ENCODE measurements at places on chromosomes 1 and 21. TPM values are rescaled to one million over a fixed set of nuclear protein-coding genes. Genes with fewer than 3 reads are reported as not detected.

DNA sequence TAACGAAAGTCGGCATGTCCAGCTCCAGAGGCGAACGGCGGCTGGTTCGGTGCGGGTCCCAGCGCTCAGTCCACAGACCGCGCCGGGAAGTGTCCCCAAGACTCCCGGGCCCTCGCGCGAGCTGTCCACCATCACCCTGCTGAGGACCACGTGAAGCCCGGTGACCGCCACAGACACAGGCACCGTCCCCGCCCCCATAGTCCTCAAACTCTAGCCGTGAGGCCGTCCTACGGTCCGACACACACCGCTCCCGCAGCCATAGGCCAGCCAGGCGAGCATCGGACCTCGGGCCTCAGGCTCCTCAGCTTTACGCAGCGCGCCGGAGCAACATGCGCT, 535 bp downstream of the SETD4 start:
- no peaks in the 10 kb centered on the region for H3K27me3 ChIP-seq
- peak overlapping the region; percentile 82 for H3K4me3 ChIP-seq
- peaks cover 33% of the 10 kb centered on the region for H3K36me3 ChIP-seq
- peaks cover 20% of the 10 kb centered on the region for H3K4me1 ChIP-seq

- DNase-seq: no peak
- no peaks in the 10 kb centered on the region for H3K36me3 ChIP-seq
- H3K4me3 ChIP-seq: no peak overlapping the region
- no peak overlapping the region for H3K27ac ChIP-seq
Observed at GRCh38 chr1:203103829-203104495, 18.1 kb upstream of the MYOG start.

The CRYAA gene
- total RNA-seq: not detected

DNA sequence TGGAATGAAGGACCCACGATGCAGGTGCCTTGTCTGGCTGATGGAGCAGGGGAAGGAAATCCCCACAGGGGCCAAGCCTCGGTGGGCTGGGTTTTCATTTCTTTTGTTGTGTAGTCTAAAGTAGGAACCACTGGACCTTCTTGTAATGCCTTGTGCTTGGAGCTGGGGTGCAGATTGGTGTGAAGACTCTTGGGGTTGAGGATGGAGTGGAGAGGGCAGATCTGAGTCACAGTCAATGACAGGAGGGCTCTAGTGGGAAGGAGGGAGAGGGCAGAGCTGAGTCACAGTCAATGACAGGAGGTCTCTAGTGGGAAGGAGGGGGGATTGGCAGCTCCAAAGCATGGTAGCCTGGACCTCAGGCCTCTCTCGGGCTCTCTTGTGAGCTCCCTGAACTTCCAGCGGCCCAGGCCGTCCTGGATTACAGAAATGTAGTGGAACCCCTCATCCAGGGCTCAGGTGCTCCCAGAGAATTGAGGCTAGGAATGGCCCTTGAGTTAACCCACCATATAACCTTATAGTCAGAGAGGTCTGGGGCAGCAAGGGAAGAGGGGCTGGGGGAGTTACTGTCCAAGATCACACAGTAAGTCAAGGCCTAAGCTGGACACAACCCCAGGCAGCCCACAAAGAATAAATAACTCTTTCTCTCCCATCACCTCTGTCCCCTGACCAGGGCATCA, 313.8 kb downstream of the MATN1 start:
- no peak overlapping the region for H3K27ac ChIP-seq
- H3K4me1 ChIP-seq: no peaks in the 10 kb centered on the region
- no peaks in the 10 kb centered on the region for H3K36me3 ChIP-seq
- no peak overlapping the region for H3K4me3 ChIP-seq
- peaks cover 12% of the 10 kb centered on the region for H3K27me3 ChIP-seq
- DNase-seq: no peak

GRCh38 chr1:185645686-185646085, 88.5 kb upstream of the HMCN1 start:
- no peaks in the 10 kb centered on the region for H3K27me3 ChIP-seq
- H3K36me3 ChIP-seq: peaks cover 2% of the 10 kb centered on the region
- H3K4me3 ChIP-seq: no peak overlapping the region

GRCh38 chr1:74812180-74812541, 79.2 kb downstream of the TYW3 start:
- no peak overlapping the region for H3K27ac ChIP-seq
- no peak for DNase-seq
- H3K4me1 ChIP-seq: no peaks in the 10 kb centered on the region
- no peak overlapping the region for H3K4me3 ChIP-seq
- no peaks in the 10 kb centered on the region for H3K27me3 ChIP-seq
- H3K36me3 ChIP-seq: no peaks in the 10 kb centered on the region

- no peaks in the 10 kb centered on the region for H3K27me3 ChIP-seq
- peaks cover 4% of the 10 kb centered on the region for H3K4me1 ChIP-seq
- H3K36me3 ChIP-seq: no peaks in the 10 kb centered on the region
- no peak overlapping the region for H3K4me3 ChIP-seq
Observed at GRCh38 chr1:171644805-171645483, 7.5 kb downstream of the MYOC start.

GRCh38 chr1:153357076-153357852, 390 bp upstream of the S100A9 start:
- H3K27me3 ChIP-seq: no peaks in the 10 kb centered on the region
- peaks cover 13% of the 10 kb centered on the region for H3K4me1 ChIP-seq
- H3K27ac ChIP-seq: no peak overlapping the region
- H3K4me3 ChIP-seq: no peak overlapping the region

The OLIG2 gene
- total RNA-seq: not detected

- peaks cover 3% of the 10 kb centered on the region for H3K27me3 ChIP-seq
- no peaks in the 10 kb centered on the region for H3K4me1 ChIP-seq
- H3K36me3 ChIP-seq: no peaks in the 10 kb centered on the region
- H3K27ac ChIP-seq: no peak overlapping the region
- H3K4me3 ChIP-seq: no peak overlapping the region
- DNase-seq: no peak
Observed at GRCh38 chr21:37593015-37593414, 226.4 kb downstream of the DYRK1A start.

The DLGAP3 gene
- 0.82 TPM for total RNA-seq

GRCh38 chr21:41418393-41418792, 7.6 kb upstream of the MX1 start:
- H3K27me3 ChIP-seq: no peaks in the 10 kb centered on the region
- no peak for DNase-seq

GRCh38 chr1:109770331-109771095, 6.8 kb upstream of the EPS8L3 start:
- H3K4me1 ChIP-seq: no peaks in the 10 kb centered on the region
- H3K27me3 ChIP-seq: no peaks in the 10 kb centered on the region
- DNase-seq: no peak

The NHLH1 gene
- 0.22 TPM for total RNA-seq

The PKP1 gene
- not detected for total RNA-seq

DNA sequence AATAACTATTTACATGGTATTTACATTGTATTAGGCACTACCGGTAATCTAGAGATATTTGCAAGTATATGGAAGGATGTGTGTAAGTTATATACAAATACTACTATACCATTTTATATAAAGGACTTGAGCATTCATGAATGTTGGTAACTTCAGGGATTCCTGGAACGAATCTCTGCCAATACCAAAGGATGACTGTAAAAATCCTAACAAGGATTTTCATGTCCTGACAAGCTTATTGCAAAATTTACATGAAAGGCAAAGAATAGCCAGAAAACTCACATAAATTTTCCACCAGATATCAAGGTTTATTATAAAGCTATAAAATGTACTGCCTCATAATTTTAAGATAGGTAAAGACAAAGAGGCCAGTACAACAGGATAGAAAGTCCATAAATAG, 325.2 kb upstream of the NRIP1 start:
- DNase-seq: no peak
- H3K36me3 ChIP-seq: no peaks in the 10 kb centered on the region
- H3K4me1 ChIP-seq: no peaks in the 10 kb centered on the region
- H3K27me3 ChIP-seq: no peaks in the 10 kb centered on the region

GRCh38 chr1:75745276-75745675, 20.8 kb downstream of the ACADM start:
- H3K27ac ChIP-seq: no peak overlapping the region
- no peaks in the 10 kb centered on the region for H3K4me1 ChIP-seq
- no peaks in the 10 kb centered on the region for H3K27me3 ChIP-seq

The PCAT6 gene
- 0.76 TPM for total RNA-seq

DNA sequence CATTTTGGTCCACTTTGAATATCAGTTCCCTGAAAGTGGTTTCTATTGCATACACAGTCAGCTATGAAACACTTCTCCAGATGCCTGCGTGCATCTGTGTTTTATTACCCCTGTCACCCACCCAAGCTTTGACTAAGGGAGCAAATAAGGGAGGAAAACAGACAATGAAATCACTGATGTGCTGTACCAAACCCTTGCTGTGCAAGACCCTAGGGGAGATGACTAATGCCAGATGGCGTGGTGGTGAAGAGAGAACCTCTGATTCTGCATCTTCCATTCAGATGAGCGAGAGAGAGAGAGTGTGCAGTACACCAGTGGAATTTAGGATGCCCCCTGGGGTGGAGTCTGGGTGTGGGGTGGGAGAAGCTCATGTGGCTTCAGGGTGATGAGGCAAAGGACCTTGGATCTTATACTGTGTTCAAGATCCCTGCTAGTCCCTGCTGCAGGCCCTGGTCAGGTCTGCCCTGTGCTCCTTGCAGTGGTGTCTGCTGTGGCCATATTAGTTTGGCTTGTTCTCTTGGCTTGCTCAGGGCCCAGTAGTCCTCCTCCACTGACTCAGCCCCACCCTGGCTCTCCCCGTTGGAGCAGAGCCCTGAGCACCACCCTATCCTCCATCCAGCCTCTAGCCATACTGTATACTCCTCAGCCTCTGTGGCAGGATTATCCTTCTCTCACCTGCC, 18.5 kb downstream of the CLCA1 start:
- H3K4me3 ChIP-seq: no peak overlapping the region
- H3K36me3 ChIP-seq: no peaks in the 10 kb centered on the region
- no peak overlapping the region for H3K27ac ChIP-seq
- DNase-seq: no peak
- H3K27me3 ChIP-seq: no peaks in the 10 kb centered on the region

The FAM72D gene
- 16.7 TPM for total RNA-seq

The LMX1A gene
- total RNA-seq: not detected

The CAPN9 gene
- not detected for total RNA-seq

The FTCD gene
- total RNA-seq: not detected

The LIN28A gene
- not detected for total RNA-seq

The ENAH gene
- total RNA-seq: 0.95 TPM

The OR2L13 gene
- not detected for total RNA-seq

- DNase-seq: no peak
- H3K27ac ChIP-seq: no peak overlapping the region
- no peaks in the 10 kb centered on the region for H3K4me1 ChIP-seq
- no peaks in the 10 kb centered on the region for H3K36me3 ChIP-seq
Observed at GRCh38 chr1:158454537-158454936, 7.1 kb upstream of the OR10K1 start.

The PTPN14 gene
- 1.0 TPM for total RNA-seq

DNA sequence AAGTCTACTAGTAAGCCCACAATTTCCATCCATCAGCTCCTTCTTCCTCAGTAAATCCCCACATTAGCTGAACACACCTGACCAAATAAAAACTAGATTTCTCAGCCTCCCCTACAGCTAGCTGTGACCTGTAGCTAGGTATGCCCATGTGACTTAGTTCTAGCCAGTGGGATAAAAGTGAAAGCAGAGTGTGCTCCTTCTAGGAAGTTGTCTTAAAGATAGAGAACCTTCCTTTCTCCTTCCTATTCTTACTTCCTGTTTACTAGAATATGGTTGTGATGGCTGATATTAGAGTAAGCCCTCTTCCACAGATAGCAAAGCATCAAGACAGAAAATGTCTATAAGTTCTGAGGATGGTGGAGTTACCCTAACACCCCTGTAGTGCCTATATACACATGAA, 67.0 kb downstream of the PIK3R3 start:
- H3K27me3 ChIP-seq: no peaks in the 10 kb centered on the region
- peaks cover 16% of the 10 kb centered on the region for H3K4me1 ChIP-seq

DNA sequence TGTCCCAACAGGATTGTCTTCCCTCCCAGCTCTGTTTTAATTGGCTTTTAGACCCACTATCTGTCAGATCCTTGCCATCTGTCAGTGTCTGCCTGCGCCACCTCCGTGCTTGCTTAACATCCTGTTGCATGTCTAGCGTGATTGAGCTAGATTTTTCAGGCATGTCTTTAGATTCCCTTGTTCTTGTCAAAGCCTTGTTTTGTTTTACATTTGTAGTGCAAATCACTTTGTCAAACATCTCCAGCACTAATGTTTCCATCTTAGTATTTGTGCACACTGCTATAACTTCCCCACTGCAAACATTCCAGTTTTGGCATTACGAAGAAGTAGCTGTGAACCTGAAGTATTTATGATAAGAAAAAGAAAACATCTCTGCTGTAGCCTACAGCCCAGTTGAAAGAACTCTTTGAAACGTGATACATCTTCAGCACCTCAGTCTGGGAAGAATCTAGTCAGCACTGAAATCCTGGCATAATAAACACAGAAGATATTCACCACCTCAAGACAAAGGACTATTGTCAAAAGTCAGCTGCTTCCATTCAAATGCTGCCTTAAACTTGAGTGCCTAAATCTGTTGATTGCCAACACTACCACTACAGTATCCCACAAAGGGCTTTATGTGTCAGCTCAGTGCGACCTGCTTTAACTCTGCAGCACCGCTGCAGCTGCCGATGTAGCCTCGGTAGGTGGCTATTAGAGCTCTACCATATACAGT, 105.0 kb downstream of the FNBP1L start:
- no peak for DNase-seq
- peaks cover 4% of the 10 kb centered on the region for H3K27me3 ChIP-seq
- peaks cover 7% of the 10 kb centered on the region for H3K4me1 ChIP-seq
- no peaks in the 10 kb centered on the region for H3K36me3 ChIP-seq
- H3K4me3 ChIP-seq: no peak overlapping the region

The PLPPR5 gene
- total RNA-seq: not detected

GRCh38 chr1:5427026-5427613, 565.1 kb downstream of the NPHP4 start:
- H3K4me3 ChIP-seq: no peak overlapping the region
- H3K27ac ChIP-seq: no peak overlapping the region
- peaks cover 20% of the 10 kb centered on the region for H3K4me1 ChIP-seq
- no peak for DNase-seq
- no peaks in the 10 kb centered on the region for H3K36me3 ChIP-seq

DNA sequence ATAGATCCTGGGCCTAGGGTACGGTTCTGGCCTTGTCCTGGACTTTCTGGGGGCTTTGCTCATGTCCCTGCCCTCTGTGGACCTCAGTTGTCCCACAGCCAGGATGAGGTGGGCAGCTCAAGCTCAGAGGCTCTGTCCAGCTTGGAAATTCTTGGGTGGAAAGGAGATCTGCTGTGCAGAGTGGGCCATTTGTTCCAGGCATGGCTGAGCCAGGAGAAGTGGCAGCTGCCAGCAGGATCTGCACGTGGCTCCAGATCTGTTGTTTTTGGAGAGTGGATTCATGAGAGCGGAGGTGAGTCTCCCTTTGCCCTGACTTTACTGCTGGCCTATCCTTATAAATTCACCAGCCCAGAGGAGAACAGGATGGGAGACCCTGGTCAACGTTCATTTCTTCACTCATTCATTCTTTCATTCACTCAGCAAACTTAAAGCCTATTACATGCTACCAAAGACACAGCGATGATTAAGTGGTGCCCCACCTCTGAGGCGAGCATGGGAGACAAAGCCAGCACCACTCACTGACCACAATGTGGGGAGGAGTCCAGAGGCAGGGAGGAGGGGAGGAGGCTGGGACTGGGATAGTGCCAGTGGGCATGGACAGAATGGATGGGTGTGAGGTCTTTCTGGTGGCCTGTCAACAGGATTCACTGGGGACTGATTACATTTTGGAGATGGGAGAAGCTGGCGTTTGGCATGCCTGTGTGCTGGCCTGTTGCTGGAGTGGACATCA, 205.1 kb downstream of the TRABD2B start:
- DNase-seq: no peak
- H3K36me3 ChIP-seq: no peaks in the 10 kb centered on the region
- no peaks in the 10 kb centered on the region for H3K4me1 ChIP-seq
- no peak overlapping the region for H3K4me3 ChIP-seq
- peaks cover 4% of the 10 kb centered on the region for H3K27me3 ChIP-seq

The RC3H1 gene
- total RNA-seq: 26.6 TPM

- H3K36me3 ChIP-seq: no peaks in the 10 kb centered on the region
- peaks cover 6% of the 10 kb centered on the region for H3K27me3 ChIP-seq
- no peak for DNase-seq
- no peak overlapping the region for H3K4me3 ChIP-seq
- no peak overlapping the region for H3K27ac ChIP-seq
Observed at GRCh38 chr1:30371179-30371788, 352.1 kb downstream of the MATN1 start.
